Esophagus mucosa (tissue), 1 donor: ENCODE measurements at places on chromosomes 12 and 14. TPM values are rescaled to one million over a fixed set of nuclear protein-coding genes. Genes with fewer than 3 reads are reported as not detected.

Gene OASL
- 5.9 TPM for total RNA-seq

DNA sequence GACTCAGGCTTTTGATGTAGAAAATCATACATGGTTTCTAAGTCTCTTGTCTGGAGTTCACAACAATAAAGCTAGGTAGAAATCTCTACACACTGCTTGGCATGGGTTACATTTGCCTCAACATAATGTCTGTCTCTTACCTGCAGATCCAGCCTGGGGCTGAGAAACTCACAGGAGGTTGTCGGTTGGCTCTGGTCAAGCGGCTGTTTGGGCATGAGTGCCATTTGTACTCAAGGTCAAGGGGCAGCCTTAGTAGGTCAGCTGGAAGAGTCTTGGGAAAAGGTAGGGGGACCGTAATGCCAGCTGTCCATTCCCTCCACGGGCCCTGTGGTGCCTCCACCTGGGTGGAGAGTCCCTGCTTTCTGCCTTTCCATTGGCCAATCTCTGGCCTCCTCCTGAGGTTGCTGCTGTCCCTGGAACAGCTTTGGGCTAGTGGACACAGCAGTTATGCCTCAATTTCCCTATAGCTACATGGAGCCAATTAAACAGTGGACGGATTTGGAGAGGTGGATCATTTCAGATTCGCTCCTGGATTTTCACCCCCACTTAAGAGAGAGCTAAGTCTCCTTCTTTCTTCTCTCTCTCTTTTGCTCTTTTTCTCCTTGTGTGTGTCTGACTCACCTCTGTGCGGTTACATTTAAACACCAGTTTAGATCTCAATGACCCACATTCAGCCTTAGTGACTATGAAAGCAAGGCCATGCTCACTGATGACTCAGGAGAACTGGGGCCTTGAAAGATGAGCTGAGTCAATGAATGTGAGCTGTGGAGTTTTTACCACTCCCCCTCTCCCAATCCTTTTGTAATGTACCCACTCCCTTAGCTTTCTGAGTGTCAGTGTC lies 132.8 kb upstream of the HIF1A start:
- ATAC-seq, result peak; percentile 84

Gene CYP46A1
- not detected for total RNA-seq

Gene DENND5B
- total RNA-seq, result 0.60 TPM

DNA sequence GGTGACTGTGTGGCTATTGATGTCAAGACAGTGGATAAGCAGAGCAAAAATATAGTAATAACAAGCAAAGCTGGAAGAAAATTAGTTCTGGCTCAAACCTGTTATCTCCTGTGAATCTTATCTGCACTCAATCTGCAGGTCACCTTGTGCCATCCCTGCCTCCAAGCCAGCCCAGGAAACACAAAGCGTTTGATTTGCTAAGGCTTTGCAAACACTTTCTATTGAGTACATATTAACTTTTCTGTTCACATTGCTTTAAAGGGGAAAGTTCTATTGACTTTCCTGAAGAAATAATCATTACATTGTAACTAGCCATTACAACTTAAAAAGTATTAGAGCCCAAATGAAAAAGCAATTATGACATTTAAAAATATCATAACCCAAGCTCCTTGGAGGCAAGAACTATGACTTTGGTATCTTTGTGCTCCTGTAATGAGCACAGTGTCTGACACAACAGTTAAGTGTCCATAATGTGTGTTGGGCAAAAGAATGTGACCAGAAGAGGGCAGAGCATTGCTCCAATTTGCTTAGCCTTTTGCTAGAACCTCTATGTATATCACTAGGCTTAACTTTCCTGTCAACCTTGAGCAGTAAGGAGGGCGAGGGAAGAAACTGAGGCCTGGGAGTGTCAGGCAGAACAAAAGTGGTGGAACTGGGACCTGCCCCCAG lies 24.7 kb downstream of the SERPINA3 start:
- ATAC-seq, result no peak

DNA sequence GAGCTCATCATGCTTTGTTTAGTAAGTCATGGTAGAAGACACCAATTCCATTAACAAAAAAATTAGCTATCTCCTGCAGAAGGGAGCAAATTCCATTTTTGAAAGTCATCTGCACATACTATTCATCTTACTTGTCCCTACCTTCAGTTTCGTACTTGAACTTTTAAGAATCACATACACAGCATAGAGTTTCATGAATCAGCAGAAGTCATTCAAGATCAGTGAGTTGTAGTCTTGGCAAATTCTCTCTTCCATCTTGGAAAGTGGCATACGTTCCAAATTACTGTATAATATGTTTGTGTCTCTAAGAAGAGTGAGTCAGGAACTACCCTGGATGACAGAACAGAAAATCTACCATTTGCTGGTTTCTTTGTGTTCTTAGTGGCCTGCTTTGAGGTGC lies 14.1 kb downstream of the VRK1 start:
- peak; percentile 76 for ATAC-seq

Gene RNF212B
- not detected for total RNA-seq

Gene PRB2
- not detected for total RNA-seq

Gene RNASE4
- 1.7 TPM for total RNA-seq

Gene LIN52
- total RNA-seq, result 3.5 TPM

Gene SSTR1
- total RNA-seq, result 0.08 TPM

DNA sequence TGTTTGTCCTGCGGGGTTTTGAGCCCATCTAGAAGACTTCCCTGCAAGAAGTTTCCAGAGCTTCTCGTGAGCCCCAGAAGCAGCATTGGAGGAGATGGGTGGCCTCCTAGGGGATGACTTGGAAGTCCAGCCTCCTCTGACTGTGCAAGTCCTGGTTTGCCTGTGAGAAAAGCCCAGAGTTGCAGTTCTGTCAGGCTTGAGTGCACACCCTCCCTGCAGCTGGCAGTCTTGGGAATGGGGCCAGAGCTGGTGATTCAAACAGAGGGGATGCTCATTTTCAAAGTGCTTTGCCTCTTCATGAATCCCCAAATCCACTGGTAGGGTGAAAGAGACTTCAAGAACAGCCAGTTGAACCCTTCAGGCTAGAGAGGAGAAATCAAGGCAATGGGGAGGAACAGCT lies 3.9 kb upstream of the PPP1R1A start:
- no peak for ATAC-seq

DNA sequence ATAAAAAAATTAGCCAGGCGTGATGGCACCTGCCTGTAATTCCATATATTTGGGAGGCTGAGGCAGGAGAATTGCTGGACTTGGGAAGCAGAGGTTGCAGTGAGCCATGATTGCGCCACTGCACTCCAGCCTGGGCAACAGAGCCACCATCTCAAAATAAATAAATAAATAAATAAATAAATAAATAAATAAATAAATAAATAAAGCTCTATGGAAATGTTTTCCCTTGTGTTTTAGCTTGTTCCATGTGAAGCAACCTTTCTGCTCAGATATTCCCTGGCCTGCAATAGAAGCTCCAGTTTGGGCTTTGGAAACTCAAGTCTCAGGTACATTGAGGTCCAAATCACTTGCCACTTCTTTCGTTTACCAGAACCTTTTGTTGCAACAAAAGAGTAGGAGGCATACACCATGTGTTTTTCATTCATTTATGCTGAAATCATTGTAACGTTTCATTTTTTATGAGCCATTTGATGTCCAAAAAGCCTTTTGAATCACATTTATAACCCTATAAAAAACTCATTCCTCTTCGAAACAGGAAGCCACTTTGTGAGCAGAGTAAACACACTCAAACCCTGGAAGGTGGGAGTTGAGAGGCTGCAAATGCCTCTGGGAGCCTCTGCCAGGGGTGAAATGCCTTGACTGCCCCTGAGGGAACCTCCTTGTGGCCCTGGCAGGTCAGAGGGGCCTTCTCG lies 376.6 kb upstream of the TBX3 start:
- no peak for ATAC-seq

DNA sequence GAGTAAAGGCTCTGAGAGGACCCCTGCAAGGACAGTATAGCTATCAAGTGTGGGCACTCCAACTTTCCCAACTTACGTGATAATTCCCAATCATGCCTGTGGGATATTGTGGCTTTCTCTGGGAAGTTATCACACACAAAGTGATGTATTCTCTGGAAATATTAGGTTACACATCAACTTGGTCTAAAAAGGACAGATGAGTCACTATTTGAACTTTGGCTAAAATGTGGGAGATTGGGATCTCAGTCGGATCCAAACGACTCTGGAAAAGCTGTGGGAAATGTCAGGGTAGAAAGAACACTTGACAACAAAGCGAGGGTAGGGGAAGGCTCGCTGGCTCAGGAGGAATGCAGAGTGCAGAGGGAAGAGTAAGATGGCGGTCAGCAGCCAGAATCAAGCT lies 1048.9 kb downstream of the BCL11B start:
- ATAC-seq, result no peak
